ENCODE measurements at places on chromosomes 12 and 14.

DNA sequence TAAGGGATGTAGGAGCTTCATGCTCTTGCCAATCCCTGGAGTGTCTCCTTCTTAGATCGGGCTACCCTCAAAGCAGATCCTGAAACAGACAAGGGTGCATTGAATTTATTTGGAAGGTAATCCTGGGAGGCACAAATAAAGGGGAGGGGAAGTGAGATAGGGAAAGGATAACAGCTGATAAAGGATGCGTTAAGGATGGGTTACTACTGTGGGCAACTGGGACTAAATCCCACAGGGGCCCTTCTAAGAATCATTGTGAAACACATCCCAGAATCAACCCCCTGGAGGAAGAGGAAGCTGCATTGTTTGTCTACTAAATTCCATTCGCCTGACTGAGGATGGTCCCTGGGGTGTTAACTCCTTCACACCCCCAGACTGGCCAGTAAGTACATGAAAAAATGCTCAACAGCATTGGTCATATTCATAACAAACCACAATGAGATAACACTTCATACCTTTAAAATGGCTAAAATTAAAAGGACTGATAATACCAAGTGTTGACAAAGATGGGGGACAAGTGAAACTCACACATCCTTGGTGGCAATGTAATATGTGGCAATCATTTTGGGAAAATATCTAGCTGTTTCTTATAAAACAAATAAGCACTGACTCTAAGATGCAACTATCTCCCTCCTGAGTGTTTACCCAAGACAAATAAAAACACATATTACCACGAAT, 37.0 kb upstream of the CMKLR1 start:
- DNase-seq, result no peak

DNA sequence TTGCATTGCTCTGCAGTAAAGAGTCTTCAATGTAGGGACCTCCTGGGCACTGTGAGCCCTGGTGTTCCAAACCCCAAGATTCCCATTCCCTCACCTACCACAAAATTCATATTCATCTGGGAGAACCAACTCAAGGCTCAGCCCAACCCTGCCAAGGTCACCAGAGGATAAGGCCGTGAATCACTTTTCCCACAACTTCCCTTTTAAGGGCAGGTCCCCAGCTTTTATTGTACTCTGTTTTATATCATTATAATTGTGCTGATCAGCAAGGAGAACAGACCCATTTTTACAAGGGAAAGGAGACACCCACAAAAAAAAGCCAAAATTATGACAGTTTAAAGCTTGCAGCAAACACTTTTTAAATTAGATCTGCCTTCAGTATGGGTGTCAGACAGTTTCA, 363.0 kb upstream of the FKBP4 start:
- DNase-seq, result no peak

- no peak for DNase-seq
Observed at GRCh38 chr12:13229504-13229903, 33.0 kb downstream of the EMP1 start.

DNA sequence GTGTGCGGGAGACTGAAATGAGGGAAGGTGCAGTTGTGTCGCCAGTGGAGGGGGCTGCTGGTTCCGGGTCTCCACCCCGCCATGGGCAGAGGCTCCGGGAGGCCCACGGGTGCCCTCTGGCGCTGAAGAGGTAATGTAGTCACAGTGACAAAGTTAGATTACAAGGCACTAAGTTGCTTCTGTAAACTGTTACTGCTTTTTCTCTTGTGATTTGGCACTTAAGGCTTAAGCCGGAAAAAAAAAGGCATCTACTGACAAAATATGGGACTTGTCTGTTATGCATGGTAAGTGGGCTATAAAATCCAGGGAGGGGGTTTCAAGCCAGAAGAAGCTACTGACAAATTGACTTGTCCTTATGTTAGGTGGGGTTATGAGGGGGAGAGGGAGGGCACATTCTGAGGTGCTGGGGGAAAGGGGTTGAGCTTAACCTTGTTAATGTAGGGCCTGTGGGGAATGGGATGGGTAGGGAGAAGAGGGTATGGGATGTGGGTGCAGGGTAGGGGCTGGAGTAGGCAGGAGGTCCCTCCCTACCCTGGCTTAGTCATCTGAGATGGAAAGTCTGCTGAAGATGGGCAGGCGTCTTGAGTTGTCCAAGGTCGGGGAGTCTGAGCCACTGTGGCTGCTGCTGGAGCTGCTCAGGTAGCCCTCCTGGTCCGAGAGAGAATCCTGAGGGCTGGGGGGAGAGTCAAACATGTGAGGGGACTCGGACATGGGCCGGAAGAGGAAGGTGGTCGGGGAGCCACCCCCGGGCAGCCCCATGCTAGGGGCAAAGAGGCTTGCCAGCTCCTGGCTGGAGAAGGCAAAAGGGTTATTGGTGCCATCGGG, 3.7 kb downstream of the ZFP36L1 start:
- no peak for DNase-seq

- no peak for DNase-seq
Observed at GRCh38 chr12:115916910-115917668, 360.4 kb downstream of the MED13L start.

DNA sequence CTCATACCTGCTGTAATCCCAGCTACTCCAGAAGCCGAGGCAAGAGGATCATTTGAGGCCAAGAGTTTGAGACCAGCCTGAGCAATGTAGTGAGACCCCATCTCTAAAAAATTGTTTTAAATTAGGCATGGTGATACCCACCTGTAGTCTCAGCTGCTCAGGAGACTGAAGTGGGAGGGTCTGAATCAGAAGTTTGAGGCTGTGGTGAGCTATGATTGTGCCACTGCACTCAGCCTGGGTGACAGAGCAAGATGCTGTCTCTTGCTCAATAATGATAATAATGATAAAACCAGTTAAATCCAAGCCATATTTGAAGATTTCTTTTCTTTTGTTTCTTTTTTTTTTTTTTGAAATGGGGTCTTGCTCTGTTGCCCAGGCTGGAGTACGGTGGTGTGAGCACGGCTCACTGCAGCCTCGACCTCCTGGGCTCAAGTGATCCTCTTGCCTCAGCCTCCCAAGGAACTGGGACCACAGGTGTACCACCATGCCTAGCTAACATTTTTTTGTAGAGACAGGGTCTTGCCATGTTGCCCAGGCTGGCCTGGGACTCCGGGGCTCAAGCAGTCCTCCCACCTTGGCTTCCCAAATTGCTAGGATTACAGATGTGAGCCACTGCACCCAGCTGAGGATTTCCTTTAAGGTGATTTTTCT, 12.8 kb downstream of the PSMA6 start:
- DNase-seq, result no peak

DNA sequence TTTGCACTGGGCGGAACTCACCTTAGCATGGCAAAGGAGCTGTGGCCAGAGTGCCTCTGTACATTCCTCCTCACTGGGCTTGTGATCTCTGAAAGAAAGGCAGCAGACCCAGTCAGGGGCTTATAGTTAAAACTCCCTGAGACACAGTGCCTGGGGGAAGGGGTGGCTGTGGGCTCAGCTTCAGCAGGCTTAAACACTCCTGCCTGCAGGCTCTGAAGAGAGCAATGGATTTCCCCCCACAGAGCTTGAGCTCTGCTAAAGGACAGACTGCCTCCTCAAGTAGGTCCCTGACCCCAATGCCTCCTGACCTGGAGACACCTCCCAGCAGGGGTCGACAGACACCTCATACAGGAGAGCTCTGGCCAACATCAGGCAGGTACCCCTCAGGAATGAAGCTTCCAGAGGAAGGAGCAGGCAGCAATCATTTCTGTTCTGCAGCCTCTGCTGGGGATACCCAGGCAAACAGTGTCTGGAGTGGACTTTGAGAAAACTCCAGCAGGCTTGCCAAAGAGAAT, 327.5 kb upstream of the SLC16A7 start:
- DNase-seq, result no peak

GRCh38 chr12:80241576-80242273, 142.4 kb downstream of the OTOGL start:
- no peak for DNase-seq

DNA sequence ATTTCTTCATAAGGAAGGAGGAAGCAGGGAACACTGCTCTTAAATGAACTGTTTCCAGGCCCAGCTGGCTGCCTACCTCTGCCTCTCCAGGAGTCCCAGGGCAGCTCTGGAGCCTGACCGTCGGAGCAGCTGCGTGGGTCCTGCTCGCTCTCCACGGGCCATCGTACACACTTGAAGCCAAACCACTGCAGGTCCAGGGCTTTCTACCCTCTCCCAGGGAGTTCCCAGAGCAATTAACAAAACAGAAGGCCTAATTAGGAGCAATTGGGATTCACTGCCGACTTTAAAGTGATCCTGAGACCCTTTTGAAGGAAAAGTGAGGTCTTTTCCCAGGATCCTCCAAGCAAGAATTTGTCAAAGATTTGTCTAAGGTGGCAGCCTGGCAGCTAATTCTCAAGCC, 76.9 kb downstream of the OTX2 start:
- no peak for DNase-seq

- DNase-seq, result no peak
Observed at GRCh38 chr14:43872222-43872621, 634.9 kb downstream of the FSCB start.

- no peak for DNase-seq
Observed at GRCh38 chr12:131642771-131643170, 68.1 kb upstream of the SFSWAP start.
